ENCODE measurements at places on chromosomes 16 and 17. TPM values are rescaled to one million over a fixed set of nuclear protein-coding genes. Genes with fewer than 3 reads are reported as not detected.
A peak's percentile ranks its signal among the peaks of the same experiment; 100 is the strongest.

GRCh38 chr17:78019367-78019975 lies 61.0 kb downstream of the TNRC6C start:
- no peaks in the 10 kb centered on the region for H3K36me3 ChIP-seq
- H3K4me1 ChIP-seq: no peaks in the 10 kb centered on the region
- DNase-seq: peak; percentile 8

DNA sequence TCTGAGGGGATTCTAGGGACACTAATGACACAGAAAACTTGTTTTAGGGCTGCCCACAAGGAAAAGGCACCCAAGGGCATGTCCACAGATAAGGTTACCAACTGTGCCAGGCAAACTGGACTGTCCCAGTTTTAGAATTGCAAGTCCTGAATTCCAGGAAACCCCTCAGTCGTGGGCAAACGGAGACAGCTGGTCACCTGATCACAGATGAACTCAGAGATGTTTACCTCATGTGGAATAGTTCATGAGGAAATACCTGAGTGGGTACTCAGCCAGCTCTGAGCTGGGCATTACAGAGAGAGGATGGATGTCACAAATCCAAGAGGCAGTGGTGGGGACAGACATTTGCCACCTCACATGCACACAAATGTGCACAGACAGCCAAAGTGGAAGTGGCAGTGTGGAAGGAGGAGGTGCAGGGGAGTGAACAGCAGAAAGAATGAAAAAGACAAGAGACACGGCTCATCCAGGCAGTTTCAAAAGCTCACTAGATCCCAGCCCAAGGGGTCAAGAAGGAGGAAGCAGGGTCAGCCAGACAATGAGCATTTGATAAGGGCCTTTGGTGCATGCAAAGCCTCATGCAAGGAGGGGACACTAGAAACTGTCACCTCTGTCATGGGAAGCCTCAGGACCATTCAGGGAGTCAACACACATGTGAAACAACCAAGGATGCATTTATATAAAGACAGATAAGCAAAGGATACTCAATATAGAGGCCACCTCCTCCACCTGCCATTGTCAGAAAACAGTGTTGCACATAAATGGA lies 24.8 kb downstream of the TTLL6 start:
- peaks cover 5% of the 10 kb centered on the region for H3K27me3 ChIP-seq
- H3K4me3 ChIP-seq: no peak overlapping the region
- no peaks in the 10 kb centered on the region for H3K36me3 ChIP-seq

DNA sequence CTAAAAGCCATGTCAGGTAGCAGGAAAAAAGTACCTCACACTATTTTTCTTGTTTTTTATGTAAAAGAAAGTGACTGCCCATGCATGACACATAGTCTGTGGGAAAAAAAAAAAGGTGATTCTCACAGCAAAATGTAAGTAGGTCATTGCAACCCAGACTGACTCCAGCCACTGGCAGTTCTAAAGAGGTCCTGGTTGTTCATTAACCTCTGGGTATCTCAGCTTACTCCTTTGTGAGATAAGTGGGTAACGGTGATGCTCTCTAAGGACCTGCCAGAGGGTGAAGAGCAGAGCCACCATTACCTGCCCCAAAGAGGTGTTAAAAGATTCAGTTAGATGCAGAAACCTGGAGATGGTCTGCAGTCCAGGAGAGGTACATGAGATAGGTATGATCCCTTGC lies 531.9 kb downstream of the GRIN2A start:
- no peak overlapping the region for H3K4me3 ChIP-seq
- no peak for DNase-seq
- H3K27me3 ChIP-seq: peaks cover 2% of the 10 kb centered on the region
- H3K4me1 ChIP-seq: no peaks in the 10 kb centered on the region
- H3K36me3 ChIP-seq: no peaks in the 10 kb centered on the region

RNF157 gene
- 3.0 TPM for polyA plus RNA-seq

- H3K27ac ChIP-seq: peak overlapping the region; percentile 44
- no peaks in the 10 kb centered on the region for H3K36me3 ChIP-seq
- DNase-seq: peak; percentile 48
Measured at GRCh38 chr17:45430738-45431530, 1.7 kb downstream of the ARHGAP27 start.
